SJCRH30 (cell line): ENCODE measurements at places on chromosomes 16 and 17. TPM values are rescaled to one million over a fixed set of nuclear protein-coding genes. Genes with fewer than 3 reads are reported as not detected.
A peak's percentile ranks its signal among the peaks of the same experiment; 100 is the strongest.

- H3K27ac ChIP-seq: no peak overlapping the region
- no peaks in the 10 kb centered on the region for H3K27me3 ChIP-seq
- H3K4me1 ChIP-seq: peaks cover 11% of the 10 kb centered on the region
- DNase-seq: no peak
Measured at GRCh38 chr17:6591599-6592158, 35.3 kb upstream of the PITPNM3 start.

DNA sequence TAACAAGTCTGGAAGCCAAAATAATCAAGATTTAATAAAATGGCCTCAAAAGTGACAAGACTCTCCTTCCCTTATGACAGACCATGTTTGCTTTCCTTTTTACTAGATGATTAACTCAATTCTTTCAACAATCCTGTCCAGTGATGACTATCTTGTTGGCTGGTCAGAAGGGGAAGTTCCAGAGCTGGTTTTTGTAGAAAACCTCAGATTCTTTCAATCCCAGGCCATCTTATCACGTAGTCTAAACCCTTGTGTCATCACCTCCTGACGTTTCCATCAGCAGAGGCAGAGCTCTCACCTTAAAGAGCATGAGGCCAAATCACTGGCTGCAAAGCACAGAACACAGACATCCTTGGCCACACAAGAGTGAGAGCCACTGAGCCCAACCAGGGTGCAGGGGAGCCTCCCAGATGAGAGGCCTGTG lies 125.3 kb downstream of the ANKRD11 start:
- H3K4me3 ChIP-seq: no peak overlapping the region
- peaks cover 46% of the 10 kb centered on the region for H3K4me1 ChIP-seq
- no peaks in the 10 kb centered on the region for H3K27me3 ChIP-seq

Gene KRTAP4-1
- total RNA-seq: not detected in 2 replicates

- no peak overlapping the region for H3K27ac ChIP-seq
- peaks cover 5% of the 10 kb centered on the region; the same call in 1 of the 2 replicates for H3K27me3 ChIP-seq
- no peaks in the 10 kb centered on the region for H3K36me3 ChIP-seq
- no peak overlapping the region for H3K4me3 ChIP-seq
- no peak for DNase-seq
- H3K4me1 ChIP-seq: no peaks in the 10 kb centered on the region
Measured at GRCh38 chr16:30004424-30004776, 6.4 kb downstream of the DOC2A start.

- no peak overlapping the region for H3K4me3 ChIP-seq
- H3K27ac ChIP-seq: no peak overlapping the region
- H3K36me3 ChIP-seq: no peaks in the 10 kb centered on the region
- DNase-seq: no peak
Measured at GRCh38 chr16:60818465-60818864, 1217.8 kb downstream of the CDH8 start.

- no peak overlapping the region for H3K27ac ChIP-seq
- peak; percentile 9 for DNase-seq
- H3K36me3 ChIP-seq: no peaks in the 10 kb centered on the region
Measured at GRCh38 chr17:70535986-70536385, 366.7 kb downstream of the KCNJ2 start.

DNA sequence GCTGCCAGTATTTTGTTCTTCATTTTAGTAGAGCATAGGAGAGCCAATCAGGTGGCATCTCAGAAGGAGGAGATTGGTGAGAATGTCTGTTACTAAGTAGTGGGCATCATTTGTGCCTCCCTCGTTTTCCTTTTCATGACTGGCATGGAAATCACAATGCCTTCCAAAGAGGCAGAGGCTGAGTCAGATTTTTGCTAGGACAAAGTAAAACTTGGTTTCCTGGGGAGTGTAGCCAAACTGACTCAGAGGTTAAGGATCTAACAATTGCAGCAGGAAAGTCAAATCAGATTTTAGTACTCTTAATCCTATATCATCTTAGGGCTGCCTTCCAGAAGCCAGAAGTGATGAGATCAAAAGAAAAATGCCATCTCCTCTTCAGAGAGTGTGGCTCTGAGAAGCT lies 138.7 kb downstream of the ANKFN1 start:
- H3K27me3 ChIP-seq: no peaks in the 10 kb centered on the region
- no peaks in the 10 kb centered on the region for H3K36me3 ChIP-seq
- no peak overlapping the region for H3K4me3 ChIP-seq
- no peak for DNase-seq
- no peak overlapping the region for H3K27ac ChIP-seq
- H3K4me1 ChIP-seq: no peaks in the 10 kb centered on the region

DNA sequence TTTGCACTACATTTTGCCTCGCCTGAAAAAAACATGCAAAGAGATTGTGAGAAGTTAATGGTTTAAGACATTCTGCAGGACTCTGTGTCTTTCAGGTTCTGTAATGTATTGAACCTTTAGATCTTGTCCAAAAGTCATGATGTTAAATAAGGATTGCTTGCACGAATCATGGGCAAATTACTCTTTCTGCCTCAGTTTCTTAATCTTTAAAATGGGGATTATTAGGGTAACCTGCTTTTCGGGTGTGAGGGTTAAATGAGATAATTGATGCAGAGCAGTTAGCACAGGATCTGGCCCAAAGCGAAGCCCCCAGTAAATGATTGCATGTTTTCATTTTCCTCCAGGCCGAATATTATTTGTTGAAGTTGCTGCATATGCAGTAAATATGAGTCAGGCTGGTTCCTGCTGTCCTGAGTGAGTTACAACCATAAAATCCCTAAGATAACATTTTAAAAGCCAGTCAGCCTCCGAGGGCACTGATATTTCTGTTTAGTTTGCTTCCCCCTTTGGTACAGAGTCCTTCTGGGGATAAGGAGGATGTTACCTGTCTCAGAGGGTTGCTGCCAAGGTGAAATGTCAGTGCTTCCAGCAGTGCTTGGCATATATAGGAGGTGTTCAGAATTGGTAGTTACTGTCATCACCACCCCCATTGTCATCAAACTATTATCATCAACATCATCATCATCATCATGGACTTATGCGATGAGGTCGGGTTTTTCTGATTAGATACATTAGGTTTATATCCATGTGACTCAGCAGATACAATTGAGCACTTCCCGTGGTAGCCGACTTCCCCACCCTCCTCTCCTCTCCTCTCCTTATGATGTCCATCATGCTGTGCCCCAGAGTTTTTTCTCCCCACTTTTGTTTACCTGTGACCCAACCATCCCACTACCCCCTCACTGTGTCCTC lies 20.6 kb upstream of the ARHGAP17 start:
- H3K4me3 ChIP-seq: no peak overlapping the region
- no peaks in the 10 kb centered on the region for H3K36me3 ChIP-seq
- H3K27ac ChIP-seq: no peak overlapping the region
- DNase-seq: no peak

Gene KLHL10
- total RNA-seq: not detected in 2 replicates

Gene TMEM114
- total RNA-seq: not detected in 2 replicates

GRCh38 chr17:64505340-64506200 lies 519 bp downstream of the DDX5 start:
- H3K4me3 ChIP-seq: peak overlapping the region; percentile 100
- peaks cover 13% of the 10 kb centered on the region for H3K4me1 ChIP-seq
- H3K27me3 ChIP-seq: no peaks in the 10 kb centered on the region
- peak overlapping the region; percentile 100 for H3K27ac ChIP-seq
- DNase-seq: peak; percentile 79
- H3K36me3 ChIP-seq: peaks cover 56% of the 10 kb centered on the region

DNA sequence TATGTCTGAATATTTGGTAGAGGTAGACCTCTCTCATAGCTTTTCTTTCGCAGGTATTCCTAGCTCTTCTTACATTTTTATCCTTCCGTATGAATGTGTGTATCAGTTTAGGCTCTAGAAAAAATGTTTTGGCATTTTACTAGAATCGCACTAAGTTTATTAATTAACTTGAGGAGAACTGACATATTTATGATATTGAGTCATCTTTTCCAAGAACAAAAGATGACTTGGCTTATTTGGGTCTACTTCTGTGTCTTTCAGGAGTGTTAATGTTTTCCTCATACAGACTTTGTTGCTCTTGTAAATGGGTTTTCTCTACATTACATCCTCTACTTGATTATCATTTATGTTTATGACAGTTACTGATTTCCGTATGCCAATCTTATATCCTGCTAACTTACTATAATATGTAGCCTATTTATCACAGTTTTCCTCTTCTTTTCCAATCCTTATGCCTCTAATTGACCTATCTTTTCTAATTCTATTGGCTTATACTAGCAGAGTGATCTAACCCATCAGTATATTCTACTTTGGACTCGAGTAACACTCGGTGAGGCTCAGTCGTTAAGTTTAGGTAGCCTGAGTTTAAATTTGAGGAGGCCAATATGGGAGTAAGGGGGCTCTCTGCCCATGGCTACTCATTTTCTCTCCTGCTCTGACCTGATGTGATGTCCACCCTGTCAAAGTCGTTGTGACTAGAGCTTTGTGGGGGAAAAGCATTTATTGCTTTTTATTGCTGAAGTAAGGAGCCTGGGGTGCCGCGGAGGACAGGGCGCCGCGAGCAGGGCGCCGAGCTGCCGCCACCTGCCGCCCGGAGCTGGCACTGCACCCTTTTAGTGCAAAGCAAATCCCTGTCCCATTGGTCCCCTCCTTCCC lies 20.0 kb downstream of the ST6GALNAC1 start:
- no peaks in the 10 kb centered on the region for H3K4me1 ChIP-seq
- no peak overlapping the region for H3K27ac ChIP-seq
- DNase-seq: peak; percentile 86
- H3K36me3 ChIP-seq: no peaks in the 10 kb centered on the region
- no peak overlapping the region for H3K4me3 ChIP-seq

GRCh38 chr16:78065319-78065718 lies 34.1 kb upstream of the WWOX start:
- no peak for DNase-seq
- H3K27ac ChIP-seq: no peak overlapping the region
- no peaks in the 10 kb centered on the region for H3K27me3 ChIP-seq

DNA sequence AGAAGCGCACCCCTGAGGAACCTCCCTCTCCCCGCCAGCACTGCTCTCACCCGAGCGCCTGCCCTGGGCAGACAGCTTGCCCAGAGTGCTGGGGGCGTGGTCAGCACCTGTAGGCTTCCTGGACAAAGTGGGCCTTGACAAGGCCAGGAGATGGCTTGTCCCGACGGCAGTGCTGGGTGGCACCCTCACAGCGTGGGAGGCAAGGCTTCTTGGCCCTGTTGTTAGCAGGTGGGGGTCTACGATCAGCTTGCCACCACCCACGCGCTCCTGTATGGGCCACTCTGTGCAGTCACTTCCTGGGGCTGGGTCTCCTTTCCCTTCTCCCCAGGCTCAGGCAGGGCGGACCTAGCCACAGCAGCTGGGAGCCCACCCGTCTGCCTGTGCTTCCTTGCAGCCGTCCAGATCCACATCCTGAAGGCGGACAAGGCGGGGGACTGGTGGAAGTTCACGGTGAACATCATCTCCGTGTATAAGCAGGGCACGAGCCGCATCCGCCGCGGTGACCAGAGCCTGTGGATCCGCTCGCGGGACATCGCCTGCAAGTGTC lies 218.0 kb downstream of the NTN1 start:
- no peak for DNase-seq
- H3K27ac ChIP-seq: no peak overlapping the region; the same call in 1 of the 2 replicates
- no peaks in the 10 kb centered on the region for H3K27me3 ChIP-seq
- peaks cover 30% of the 10 kb centered on the region for H3K4me1 ChIP-seq

GRCh38 chr17:17667947-17668346 lies 13.3 kb upstream of the RAI1 start:
- peaks cover 29% of the 10 kb centered on the region for H3K4me1 ChIP-seq
- DNase-seq: no peak
- H3K27ac ChIP-seq: no peak overlapping the region

GRCh38 chr16:73196670-73197069 lies 148.7 kb upstream of the ZFHX3 start:
- H3K4me1 ChIP-seq: no peaks in the 10 kb centered on the region
- H3K36me3 ChIP-seq: no peaks in the 10 kb centered on the region
- DNase-seq: peak; percentile 51
- H3K27ac ChIP-seq: no peak overlapping the region
- no peaks in the 10 kb centered on the region for H3K27me3 ChIP-seq

DNA sequence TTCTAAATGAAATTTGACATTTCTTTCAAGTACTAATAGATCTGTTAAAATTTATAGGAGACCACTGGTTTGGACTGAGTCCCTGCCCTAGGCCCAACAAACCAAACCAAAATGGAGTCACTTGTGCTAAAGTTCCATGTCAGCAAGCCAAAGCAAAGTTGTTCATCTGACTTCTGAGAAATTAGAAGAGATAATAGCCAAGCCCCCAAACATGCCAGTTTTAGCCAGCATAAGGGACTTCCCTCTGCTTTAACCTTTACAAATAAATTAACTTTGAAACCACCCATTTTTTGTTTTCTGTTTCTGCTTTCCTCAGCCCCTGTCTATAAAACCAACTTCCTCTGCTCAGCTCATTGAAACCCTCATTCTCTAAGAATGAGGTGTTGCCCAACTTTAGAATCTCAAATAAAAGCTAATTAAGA lies 18.9 kb downstream of the CDR2 start:
- H3K27ac ChIP-seq: no peak overlapping the region
- H3K27me3 ChIP-seq: no peaks in the 10 kb centered on the region
- no peak for DNase-seq
- H3K36me3 ChIP-seq: peaks cover 15% of the 10 kb centered on the region; the same call in 1 of the 2 replicates
- H3K4me3 ChIP-seq: no peak overlapping the region

Gene CASKIN1
- 0.13 and 0.24 TPM in 2 replicates for total RNA-seq

DNA sequence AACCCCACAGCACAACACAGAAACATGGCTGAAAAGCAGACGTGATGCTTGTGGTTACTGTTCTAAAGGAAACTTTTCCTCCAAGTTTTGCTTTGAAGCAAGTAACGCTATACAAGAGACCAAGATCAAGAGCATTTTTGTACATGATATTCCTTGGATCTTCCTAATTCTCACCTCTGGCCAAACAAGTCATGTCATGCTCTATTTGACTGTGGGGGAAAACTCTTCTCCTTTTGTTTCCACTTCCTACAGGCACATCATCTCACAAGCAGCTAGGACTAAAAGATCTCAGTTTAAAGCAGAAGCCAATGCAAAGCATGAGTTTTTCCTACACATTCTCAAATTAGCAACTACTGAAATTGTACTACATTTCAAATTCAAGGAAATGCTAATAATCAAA lies 50.7 kb downstream of the CFDP1 start:
- no peaks in the 10 kb centered on the region for H3K4me1 ChIP-seq
- no peaks in the 10 kb centered on the region for H3K27me3 ChIP-seq
- H3K27ac ChIP-seq: no peak overlapping the region
- no peak for DNase-seq

- peaks cover 7% of the 10 kb centered on the region for H3K4me1 ChIP-seq
- no peak overlapping the region for H3K27ac ChIP-seq
- no peak for DNase-seq
- H3K27me3 ChIP-seq: no peaks in the 10 kb centered on the region
- H3K36me3 ChIP-seq: no peaks in the 10 kb centered on the region
- no peak overlapping the region for H3K4me3 ChIP-seq
Measured at GRCh38 chr17:1053661-1054360, 56.9 kb downstream of the TIMM22 start.

- H3K36me3 ChIP-seq: no peaks in the 10 kb centered on the region
- H3K27me3 ChIP-seq: no peaks in the 10 kb centered on the region
- DNase-seq: peak; percentile 92
- H3K4me3 ChIP-seq: peak overlapping the region; percentile 30
Measured at GRCh38 chr17:74757502-74757901, 9.1 kb downstream of the NHERF1 start.

Gene USP43
- 0.04 TPM in 1 of 2 replicates, not detected in the other for total RNA-seq

Gene SLC38A10
- 97.0 and 99.8 TPM in 2 replicates for total RNA-seq

Gene SLC35G6
- total RNA-seq: not detected in 2 replicates

- H3K27me3 ChIP-seq: no peaks in the 10 kb centered on the region
- H3K4me3 ChIP-seq: peak overlapping the region; percentile 80
- no peak for DNase-seq
Measured at GRCh38 chr16:23452221-23452571, 793 bp downstream of the COG7 start.
